Tibial nerve (tissue), 4 donors: ENCODE measurements at places on chromosomes 12 and 14.
A peak's percentile ranks its signal among the peaks of the same experiment; 100 is the strongest.

GRCh38 chr12:94558612-94559011, 91.7 kb downstream of the TMCC3 start:
- DNase-seq, result no peak

- no peak for DNase-seq
These were observed 1.3 kb downstream of the CLEC9A start for GRCh38 chr12:10031771-10032175.

- DNase-seq, result no peak
These were observed 791.7 kb downstream of the AACS start for GRCh38 chr12:125856896-125857295.

DNA sequence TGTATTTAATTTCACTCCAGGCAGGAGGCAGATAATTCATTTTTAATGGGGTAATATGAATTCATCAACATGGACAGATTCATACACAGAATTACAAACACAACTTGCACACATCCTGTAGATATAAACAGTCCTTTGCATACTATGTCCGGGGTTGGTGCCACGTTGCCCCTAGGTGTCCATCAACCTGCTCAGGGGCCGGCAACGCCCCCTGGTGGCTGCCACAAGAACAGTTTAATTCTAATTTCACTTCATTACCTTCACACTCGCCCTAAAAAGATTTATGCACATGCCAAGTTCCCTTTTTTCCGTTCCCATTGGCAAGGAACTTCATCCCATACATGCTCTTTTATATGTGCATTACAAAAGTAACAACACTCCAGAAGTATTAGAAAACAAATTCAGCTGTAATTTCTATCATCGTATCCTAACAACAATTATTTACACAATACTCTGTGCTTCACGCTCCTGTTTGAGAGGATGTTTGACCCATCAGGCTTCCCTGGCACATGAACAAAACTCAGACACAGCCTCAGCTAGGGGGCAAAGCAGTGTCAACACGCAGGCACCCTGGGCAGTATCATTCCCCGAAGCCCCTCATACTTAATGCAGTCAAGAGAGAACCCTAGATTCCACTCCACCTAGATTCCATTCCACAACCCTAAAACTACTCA, 15.5 kb downstream of the MANSC1 start:
- peak; percentile 17 for DNase-seq

DNA sequence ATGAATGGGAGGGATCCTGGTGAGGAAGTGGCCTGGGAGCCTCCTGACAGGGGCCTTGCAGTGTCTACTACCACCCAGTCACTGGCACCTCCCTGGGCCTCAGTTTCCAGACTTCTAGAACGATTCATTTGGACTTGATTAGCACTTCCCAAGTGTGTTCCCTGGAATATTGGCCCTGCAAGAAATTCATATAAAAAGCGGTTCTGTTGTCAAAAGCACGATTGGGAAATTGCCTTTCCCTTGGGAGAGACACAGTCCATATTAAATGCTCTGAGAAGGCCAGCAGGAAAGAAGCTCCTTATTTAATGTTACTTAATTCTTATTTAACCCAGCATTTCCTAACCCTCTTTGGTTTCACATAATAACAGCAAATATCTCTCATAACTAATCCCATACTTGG, 61.9 kb downstream of the DRAM1 start:
- DNase-seq, result peak; percentile 53

DNA sequence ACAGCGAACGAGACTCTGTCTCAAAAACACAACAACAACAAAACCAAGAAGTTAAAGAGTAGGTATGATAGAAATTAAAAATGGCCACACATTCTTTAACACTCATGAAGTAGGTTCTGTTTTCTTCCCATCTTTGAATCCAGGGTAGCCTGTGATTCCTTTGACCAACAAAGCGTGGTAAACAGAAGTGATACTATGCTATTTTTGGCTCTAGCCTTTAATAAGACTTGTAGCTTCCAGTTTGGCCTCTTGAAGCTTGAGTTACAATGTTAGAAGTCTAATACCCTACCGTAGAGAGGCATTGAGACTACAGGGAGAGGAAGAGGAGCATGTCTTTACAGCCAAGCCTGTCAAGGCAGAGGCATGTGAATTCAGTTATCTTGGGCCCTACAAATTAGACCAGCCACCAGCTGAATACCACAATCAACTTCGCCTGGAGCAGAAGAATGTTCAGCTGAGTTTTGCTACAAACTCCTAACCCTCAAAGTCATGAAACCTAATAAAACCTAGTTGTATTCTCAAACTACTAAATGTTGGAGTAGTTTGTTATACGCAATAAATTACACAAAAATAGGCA, 4.9 kb upstream of the NEMF start:
- no peak for DNase-seq

GRCh38 chr12:20463913-20464524, 95.7 kb downstream of the PDE3A start:
- no peak for DNase-seq

DNA sequence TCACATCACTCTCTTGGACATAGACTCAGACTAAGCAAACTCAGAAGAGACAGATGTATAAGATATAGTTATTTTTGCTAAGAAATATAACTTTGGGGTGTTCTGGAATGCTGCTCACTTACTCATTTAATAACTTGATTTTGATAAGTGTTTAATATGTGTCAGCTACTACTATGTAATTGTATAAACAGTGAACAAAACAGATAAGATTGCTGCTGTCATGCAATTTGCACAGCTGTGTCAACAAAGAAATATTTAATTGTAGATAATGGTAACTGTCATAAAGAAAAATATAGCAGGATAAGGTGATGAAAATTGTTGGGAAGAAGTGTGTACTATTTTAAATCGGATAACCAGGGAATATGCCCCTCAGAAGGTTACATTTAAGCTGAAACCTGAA, 84.1 kb upstream of the ZDHHC17 start:
- no peak for DNase-seq

- no peak for DNase-seq
These were observed 926.8 kb downstream of the BCL11B start for GRCh38 chr14:98345161-98345560.
